ENCODE measurements at places on chromosomes 1 and 21.

DNA sequence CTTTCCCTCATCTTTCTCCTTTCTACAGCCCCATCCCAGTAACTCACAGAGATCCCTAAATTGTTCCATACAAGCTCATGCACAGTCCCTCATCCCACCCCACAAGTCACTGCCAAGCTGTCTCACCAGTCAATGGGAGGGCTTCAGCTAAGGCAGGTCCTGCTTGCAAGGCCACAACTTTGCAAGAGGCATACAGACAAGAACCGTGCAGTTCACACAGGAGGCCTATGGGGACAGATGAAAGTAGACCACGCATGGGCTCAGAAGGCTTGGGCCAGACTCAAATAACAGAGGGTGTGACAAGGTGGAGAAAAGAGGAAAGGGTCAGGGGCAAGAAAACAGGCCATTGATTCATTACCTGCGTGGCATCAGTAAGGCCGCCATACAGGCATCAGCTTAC is 15.1 kb downstream of the RGS8 start:
- no peak for DNase-seq

- DNase-seq = no peak
Measured at GRCh38 chr1:25817840-25818501, 1.8 kb upstream of the MTFR1L start.

DNA sequence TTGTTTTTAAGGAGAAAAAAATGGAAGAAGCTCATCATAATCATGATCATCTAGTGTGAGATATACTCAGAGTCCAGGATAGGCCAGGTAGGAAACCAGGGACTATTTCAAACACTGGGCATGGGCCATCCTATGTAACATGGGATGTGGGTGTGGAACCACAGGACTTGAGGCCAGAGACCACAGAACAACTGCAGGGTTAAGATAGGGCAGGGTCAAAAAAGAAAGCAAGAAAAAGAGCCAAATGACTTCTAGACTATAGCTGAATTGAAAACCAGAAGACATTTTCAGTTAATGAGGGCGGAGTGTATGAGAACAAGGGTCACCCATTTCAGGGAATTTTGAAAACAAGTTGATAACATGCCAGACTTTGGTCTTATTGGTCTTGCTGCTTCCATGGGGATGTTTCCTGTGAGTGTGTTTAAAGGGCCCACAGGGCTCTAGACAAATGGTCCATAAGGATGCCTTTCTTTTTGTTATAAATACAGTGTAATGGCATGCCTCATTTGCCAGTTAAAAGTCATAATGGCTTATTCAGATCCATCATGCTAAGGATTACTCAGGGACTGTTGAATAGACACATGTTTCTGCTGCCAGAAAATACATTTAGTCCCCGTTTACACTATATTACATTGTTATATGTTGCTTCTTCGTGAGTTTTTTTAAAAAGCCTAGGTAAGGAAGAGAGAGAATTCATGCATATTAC is 182.0 kb upstream of the C21orf91 start:
- no peak for DNase-seq

DNA sequence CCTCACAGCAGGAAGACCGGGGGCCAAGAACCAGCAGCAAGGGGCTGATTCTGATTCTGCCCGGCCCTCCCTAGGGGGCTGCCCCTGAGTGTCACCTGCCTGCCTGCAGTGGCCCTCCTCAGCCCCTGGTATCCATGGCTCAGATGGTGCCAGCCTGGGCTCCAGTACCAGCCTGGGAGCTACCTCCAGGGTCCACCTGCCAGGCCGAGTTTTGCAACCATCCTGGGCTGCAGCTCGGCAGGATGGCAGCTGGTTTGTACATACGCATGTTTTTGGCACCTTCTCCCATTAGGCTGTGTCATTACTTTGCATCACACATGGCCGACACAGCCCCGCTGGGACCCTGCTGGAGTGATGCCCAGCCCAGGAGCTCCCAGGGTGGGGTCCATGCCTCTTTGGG is 93.3 kb upstream of the WNT4 start:
- no peak for DNase-seq

GRCh38 chr1:11790880-11791715 is 14.7 kb downstream of the MTHFR start:
- DNase-seq = no peak

DNA sequence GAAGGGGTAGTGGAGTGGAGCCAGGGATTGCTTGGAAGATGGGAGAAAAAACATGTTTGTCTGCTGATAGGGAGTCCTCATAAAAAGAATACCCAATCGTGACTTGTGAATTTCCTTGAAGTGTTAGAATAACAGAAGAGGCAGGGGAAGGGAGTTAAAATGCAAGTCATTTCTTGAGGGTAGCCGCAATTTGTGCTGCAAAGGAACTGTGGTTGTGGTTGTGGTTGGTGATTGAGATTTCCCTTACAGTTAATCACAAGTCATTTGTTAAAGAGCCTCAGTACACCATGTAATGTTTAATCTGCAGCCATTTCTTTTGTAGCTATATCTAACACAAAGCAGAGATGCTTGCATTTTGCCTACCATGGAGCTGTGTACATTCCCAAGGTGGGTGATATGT is 38.5 kb upstream of the EGLN1 start:
- no peak for DNase-seq

- no peak for DNase-seq
Measured at GRCh38 chr1:63974966-63975365, 201.1 kb downstream of the ROR1 start.

DNA sequence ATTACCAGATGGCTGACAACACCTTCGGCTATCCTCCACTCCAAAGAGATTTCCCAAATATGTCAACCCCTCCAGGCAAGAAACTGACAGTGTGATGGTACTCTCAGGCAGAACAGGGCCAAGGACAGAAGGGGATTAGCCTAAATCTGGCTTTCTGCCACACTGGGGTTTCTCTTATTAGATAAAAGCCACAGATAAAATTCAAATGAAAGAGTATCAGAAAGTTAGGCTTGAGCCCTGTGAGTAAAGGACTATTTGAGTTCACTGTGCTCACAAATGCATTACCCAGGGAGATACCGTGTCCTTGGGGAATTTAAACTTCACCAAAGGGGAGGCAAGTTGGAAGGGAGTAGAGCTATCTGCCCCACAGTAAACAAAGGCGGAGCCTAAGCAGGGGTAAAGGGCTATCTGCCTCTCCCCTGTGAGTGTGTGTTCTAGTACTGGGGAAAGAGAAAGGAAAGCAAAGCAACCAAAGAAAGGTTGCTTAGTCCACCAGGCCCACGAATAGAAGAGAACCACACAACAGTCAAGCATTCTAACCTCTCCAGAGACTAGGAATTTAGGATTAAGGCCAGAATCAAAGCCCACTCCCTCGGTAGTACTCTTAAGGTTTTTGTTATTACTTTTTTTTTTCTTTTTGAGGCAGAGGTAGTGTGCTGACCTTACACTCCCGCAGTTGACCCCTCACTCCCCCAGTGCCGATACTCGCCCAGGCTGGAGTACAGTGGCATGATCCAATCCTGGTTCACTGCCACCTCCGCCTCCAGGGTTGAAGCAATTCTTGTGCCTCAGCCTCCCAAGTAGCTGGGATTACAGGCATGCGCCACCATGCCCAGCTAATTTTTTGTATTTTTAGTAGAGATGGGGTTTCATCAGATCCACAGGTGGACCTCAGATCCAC is 12.7 kb downstream of the TPM3 start:
- no peak for DNase-seq

DNA sequence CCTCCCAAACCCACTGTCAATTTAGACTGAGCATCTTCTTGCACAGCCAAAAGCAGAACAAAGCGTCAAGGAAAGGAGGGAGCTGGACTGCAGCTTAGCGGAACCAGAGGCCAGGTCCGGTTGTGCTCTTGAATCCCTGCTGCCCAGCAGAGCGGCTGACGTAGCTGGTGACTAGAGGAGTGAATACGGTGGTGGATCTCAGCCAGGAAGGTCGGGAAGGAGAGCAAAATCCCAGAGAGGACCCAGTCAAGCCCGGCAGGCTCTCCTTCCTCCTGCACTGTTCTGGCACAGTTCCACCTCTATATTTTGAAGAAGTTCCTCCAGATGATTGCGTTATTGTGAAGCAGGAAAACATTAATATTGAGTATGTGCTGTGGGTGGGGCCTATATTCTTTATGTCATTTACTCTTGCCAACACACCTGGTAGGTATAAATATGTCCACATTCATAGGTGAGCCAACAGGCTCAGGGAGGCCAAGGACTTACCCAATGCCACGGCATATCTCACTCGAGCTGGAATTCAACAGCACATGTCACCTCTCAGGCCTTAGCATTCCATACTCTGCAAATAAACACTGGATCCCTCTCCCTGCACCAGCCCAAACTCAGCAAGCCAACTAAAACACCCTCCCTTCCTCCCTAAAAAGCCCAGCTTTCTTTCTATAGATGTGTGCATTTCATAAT is 23.6 kb upstream of the ABCB10 start:
- no peak for DNase-seq

DNA sequence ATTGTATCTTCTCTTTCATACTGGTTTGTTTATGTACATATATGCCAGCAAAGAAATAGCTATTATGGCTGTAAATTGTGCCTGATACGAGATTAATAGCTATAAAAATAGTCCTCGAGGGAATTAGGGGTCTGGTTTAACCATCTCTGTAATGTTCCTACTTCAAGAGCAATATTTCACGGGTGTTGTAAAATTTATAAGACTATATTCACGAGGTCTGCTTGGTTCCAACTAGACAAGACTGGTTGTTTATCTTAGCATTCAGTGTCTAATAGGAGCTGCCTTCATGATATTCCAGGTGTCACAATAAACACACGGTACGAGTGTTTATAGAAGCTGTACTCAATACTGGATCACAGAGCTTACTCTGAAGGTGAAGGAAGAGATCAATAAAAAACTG is 389.9 kb downstream of the SIPA1L2 start:
- no peak for DNase-seq

GRCh38 chr1:12405325-12406210 is 175.7 kb downstream of the VPS13D start:
- DNase-seq = no peak

- DNase-seq = no peak
Measured at GRCh38 chr1:214327514-214327913, 46.6 kb downstream of the SMYD2 start.

DNA sequence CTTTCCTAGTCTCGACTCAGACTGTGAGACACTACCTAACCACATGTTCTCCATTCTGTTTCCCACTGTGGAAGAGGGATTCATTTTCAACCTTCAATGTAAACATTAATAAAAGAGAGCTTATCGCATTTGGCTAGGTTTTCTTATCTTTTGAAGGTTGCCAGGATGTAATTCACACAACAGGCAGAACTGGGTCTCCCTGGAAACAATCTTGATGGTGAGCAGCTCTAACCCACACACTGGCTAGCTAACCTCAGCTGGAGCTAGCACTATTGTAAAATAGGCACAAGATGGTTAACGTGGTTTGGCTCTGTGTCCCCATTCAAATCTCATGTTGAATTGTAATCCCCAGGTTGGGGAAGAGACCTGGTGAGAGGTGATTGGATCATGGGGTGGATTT is 75.1 kb downstream of the ZSCAN20 start:
- no peak for DNase-seq

- DNase-seq = no peak
Measured at GRCh38 chr21:27060190-27060589, 93.3 kb upstream of the ADAMTS5 start.

GRCh38 chr21:30695956-30696355 is 22.6 kb downstream of the KRTAP21-3 start:
- no peak for DNase-seq

GRCh38 chr1:51570063-51570710 is 46.7 kb upstream of the OSBPL9 start:
- no peak for DNase-seq

- no peak for DNase-seq
Measured at GRCh38 chr1:108814343-108815125, 42.4 kb downstream of the AKNAD1 start.

DNA sequence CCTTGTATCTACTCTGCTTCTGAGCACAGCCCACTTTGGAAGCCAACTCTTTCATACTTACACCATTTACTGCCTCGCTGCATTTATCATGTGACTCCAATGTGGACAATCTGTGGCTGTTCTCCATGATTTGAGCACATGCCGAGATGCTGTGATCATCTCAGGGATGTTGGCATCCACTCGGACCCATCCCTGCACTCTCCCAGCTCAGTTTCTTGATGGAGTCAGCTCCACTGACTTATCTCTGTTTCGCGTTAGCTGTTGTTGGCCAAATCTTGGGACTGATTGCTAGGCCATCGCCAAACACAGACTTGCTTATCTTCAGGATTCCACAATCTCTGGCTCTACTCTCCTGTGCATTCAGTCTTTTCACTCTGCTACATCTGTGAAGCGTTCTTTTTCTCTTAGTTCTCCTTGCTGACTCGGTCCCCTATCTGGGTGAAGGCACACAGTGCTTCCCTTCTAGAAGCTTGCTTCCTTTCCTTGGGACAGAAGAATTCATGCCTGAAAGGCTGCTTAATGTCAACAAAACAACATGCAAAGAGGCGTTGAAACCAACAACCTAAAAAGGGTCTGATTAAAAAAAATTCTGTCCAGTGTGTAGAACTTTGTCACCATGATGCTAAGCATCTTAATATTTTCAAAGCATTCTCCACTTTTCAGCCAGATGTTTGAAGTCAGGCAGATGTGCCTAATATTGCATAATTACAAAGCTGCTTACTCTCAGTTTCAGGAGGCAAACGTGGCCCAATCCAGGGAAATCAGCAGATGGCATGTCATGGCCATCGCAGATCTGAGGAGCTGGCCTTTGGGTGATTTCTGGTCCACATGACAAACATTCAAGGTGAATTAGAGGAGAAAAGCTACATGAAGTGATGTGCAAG is 120.7 kb downstream of the NGF start:
- no peak for DNase-seq

DNA sequence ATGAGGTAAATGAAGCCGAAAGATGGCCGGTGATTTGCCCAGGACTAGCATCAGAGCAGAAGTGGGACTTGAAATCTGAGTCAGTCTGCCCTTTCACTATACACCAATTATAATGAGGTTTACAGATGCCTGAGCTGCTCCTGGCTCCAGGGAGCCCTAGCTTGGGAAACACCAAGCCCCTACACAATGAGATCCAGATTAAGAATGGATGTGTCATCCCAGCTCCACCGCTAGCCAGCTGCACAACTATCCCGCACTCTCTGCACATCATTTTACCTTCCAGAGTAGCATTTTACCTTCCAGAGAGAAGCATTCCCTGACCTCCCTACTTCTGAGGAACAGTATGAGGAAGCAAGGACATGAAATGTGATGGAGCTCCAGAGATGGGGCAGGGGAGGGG is 27.0 kb downstream of the SERTAD4 start:
- DNase-seq = no peak

GRCh38 chr1:183912265-183912886 is 107.5 kb downstream of the RGL1 start:
- DNase-seq = no peak

DNA sequence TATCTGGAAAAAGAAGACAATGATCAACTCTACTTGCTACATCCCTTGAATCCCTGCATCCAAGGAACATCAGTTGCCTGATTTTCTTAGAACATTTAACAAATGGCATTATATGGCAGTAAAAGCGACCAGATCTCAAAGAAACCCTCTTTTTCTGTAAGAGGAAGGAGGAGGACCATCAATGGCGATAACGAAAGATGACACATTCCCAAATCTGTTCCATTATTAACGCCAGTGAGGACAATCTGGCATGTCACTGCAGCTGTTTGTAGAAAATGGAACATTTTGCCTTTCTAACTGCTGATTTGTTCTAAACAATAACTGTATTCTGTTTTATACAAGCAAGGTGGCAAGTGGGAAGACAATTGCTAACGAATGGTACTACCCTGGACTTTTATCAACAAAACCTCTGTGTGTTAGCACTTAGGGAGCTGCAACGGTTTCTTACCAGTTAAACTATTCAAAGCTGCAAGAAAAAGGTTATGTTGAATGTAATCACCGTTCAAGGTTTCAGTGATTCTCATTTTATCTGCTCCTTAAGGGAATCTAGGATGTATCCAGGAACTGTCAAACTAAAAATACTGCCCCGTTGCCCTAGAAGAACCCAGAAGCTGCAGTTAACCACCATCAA is 251.9 kb downstream of the SDCCAG8 start:
- no peak for DNase-seq
